Right renal pelvis (tissue), 4 donors: ENCODE measurements at places on chromosomes 2 and 18.

DNA sequence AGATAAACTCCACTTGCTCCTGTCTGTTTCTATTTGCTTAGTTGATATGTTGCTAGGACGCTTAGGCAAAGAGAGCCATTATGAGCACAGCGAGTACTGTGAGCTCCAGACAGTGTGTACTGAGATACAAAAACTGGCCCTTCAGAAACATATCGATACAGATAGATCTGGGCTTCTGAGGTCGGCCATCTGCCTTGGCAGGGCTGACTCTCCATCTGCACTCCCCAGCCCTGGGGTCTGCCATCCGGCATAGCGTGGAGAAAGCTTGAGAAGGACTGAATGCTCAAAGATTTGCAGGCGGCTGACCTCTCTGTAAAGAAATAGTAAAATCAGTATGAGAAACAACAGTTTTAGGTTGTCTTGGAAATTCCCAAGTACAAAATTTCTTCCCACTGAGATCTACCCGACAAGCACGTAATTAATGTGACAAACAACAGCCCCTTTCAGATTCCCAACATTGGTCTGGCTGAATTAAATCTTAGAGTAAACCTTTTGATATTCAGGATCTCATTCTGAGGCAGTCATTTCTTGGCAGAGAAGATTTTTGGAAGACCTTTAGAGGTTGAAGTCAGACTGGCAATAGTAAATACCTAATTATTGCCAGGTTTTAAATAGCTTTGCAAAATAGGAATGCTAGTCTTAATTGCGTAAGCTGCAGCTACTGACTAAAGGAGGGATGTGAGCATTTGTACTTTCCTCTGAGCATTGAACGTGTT, 127.4 kb downstream of the CHST9 start:
- DNase-seq = no peak

- DNase-seq = no peak
These were observed 210.3 kb downstream of the ZRANB3 start for GRCh38 chr2:135320465-135321355.

DNA sequence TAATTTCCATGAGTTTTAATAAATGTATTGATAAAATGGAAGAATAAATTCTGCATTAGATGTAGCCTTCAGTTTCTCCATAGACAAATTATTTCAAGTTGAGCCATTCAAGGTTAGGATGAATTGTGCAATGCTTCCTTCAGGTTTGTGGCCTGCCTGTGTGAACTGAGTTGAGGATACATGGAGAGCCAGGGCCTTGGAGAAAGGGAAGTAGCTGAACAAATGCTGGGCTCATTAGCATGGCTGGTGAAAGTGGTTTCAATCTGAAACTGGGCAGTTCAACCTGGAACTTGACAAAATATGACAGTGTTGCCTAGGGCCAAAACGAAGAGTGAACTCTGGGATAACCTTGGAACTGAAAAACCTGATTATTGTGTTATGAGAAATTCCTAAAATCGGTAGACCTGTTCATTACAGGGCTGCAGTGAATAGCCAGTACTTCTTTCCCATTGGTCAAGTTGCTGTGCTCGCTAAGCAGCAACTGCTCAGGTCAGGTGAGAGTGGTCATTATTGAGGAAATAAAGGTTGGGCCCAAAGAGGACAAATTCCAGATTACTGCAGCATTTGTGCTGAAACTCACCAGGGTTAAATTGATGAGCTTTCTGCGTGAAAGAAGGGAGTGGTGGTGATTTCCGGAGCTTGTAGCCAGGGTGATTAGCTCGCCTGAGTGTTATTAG, 12.7 kb downstream of the INPP1 start:
- DNase-seq = no peak

GRCh38 chr2:59034837-59035236, 793.7 kb upstream of the FANCL start:
- no peak for DNase-seq

- DNase-seq = no peak
These were observed 2.5 kb downstream of the ATP9B start for GRCh38 chr18:79071503-79072210.

DNA sequence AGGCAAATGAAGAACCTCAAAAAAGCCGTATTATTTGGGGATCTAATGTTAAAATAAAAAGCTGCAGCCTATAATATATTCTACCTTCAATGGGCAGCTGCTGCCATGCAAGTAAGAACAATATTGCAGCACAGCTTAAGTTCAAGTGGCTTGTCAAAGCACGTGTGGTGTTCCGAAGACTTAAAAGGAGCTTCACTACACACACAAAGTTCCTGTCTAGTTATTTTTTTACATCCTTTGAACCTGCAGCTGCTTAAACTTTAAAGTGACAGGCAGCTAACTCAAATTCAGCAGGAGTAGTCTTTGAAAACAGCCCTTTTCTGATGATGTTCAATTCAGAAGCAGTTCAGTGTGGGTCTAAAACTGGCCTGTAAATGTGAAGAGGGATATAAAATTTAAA, 85.8 kb upstream of the XIRP2 start:
- DNase-seq = no peak

DNA sequence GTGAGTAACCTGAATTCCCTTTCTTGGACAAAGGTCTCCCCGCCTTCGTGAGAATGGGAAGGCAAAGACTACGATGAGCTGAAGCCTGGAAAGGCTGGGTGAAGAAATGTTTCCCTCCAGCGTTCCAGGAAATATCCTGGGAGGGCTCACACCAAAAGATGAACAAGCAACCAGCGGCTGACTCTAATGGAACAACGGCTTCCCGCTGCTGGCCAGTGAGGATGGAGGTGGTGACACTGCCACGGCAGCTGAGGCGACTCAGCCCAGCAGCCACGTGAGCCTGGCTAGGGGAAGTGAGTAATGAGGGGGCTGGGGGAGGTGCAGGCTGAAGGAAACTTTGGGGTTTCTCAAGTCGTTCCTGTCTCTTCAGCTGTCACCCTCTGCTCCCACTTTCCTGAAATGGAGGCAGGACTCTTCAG, 105.0 kb upstream of the SMAD7 start:
- no peak for DNase-seq

- no peak for DNase-seq
These were observed 2.9 kb downstream of the NDUFV2 start for GRCh38 chr18:9105420-9105819.

DNA sequence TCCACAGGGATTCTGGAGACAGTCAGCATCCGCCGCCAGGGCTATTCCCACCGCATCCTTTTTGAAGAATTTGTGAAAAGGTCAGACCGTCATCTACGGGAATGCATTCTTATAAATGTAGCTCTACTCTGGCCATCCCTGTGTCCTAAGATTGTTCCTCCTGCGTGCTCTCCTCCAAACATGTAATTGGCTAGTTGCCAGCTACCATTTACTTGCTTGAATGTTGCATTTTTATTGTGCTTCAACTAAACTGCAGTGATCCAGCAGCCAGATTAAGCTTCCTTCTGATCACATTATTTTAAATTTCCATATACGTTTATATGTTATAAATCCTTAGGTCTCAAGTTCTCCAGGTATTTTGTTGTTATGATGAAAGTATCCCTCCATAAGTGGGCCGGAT, 248.5 kb upstream of the SP5 start:
- DNase-seq = no peak

DNA sequence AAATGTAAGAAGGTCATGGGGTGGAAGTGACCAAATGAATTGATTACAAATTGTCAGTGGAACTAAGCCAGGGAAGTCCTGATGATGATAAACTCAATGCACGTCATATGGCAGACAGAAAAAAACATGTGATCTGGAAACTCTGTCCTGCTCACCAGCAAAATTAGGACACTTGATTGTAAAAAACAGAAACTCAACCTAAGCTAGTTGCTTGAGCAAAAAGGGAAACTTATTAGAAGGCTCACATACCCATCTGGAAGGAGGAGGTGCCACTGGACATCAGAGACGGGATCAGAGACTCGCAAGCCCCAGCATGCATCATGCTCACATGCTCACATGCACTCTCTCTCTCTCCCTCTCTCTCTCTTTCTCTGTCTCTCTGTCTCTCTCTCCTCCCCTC, 96.8 kb downstream of the SP3 start:
- no peak for DNase-seq

GRCh38 chr2:36468463-36469105, 113.0 kb downstream of the CRIM1 start:
- no peak for DNase-seq

- DNase-seq = no peak
These were observed 39.9 kb downstream of the DNAH6 start for GRCh38 chr2:84556190-84556589.

GRCh38 chr2:150647943-150648342, 160.5 kb upstream of the RND3 start:
- DNase-seq = no peak

DNA sequence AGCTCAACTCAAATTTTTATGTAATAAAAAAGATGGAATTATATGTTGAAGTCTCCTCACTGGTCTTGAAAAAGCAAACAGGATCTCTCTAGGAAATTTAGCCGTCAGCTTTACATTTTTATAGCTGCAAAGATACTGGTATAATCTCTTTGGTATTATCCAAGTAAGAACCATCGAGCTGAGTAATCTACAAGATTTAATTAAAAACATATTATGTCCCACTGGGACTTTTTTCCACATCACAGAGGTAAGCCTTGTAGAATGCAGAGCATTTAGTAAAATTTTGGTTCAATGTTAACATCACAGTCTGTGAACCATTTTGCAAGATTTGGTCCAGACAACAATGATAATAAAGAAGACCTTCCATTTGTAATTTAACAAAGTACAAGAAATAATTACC, 162.6 kb upstream of the SLC39A10 start:
- no peak for DNase-seq
